ENCODE measurements at places on chromosomes 5 and 9.
A peak's percentile ranks its signal among the peaks of the same experiment; 100 is the strongest.

- no peak for DNase-seq
Observed at GRCh38 chr9:85895685-85896084, 45.3 kb upstream of the NAA35 start.

GRCh38 chr9:131530546-131530919 lies 530 bp downstream of the UCK1 start:
- no peak for DNase-seq

DNA sequence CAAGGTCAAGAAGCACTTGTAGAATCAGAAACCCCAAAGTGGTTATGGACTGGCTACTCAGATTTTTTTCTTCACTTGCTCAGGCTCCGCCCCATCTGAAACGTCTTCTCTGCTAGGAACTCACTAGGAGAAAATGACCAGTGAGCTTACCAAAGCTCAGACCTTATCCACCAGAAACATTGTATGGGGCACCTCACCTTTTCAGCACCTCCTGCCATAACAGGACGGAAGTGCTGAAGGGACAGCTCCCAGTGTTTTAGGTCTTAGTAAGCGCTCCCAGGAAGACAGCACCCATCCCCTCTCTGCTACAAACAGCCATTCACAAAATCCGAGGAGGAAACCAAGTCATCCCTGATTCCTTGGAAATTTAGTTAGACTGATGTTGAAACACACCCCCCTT lies 1.2 kb upstream of the GABRA1 start:
- no peak for DNase-seq

- peak; percentile 64 for DNase-seq
Observed at GRCh38 chr5:125835293-125836172, 587.7 kb upstream of the GRAMD2B start.

DNA sequence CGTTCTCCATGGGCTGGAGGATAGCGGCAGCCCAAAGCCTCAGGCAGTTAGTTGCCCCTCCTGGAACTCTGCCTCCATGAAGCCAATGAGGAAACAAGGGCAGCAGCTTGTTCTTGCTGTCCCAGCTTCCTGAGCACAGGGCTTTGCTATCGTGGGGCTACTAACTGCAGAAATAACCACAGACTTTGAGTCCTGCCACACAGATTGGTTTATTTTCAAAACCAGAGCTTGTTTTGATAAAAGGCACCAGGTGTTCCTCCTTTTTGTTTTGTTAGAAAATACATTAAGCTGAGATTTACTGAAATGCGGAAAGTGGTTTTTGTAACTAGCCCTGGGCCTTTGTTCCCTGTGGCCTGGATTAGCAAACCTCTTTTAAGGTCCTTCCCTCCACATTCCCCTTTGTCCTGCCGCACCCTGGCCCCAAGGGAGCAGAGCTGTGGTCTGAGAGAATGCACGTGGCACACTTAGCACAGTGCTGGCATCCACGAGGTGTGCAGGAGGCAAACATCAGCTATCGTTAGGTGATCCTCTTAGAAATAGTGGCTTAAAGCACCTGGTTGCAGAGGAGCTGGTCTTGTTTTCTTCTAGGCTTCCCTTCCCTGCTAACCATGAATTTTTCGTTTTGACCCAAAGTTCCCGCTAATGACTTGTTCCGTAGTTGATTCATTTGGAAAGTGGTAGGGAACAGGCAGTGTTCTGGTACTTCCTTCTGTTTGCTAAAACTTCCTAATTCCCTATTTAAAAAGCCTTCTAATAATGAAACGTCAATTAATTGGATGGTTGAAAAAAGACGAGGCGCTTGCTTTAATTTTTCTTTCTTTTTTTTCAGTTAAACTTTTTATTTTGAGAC lies 21.5 kb downstream of the MVB12B start:
- peak; percentile 17 for DNase-seq

DNA sequence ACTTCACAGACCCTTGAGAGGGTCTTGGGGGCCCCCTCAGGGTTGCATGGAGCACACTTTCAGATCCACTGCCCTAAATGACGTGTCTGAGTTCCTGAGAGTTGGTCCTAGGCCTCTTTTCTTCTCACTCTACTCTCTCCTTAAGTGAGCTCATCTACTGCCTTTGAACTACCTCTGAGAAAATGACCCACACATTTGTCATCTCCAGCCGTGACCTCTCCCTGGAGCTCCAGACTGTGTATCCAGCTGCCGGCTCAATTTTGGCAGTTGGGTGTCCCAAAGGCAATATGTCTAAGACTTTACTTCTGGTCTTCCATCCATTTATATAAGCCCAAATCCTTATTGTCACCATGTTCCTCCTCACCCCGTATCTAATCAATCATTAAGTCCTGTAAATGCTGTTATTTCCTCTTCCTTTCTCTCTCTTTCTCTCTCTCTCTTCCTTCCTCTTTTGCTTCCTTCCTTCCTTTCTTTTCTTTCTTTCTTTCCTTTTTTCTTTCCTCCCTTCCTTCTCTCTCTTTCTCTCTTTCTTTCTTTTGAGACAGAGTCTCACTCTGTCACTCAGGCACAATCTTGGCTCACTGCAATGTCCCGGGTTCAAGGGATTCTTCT lies 51.2 kb upstream of the HSPA9 start:
- DNase-seq, result no peak

- DNase-seq, result no peak
Observed at GRCh38 chr9:34034698-34035065, 14.0 kb downstream of the UBAP2 start.

GRCh38 chr9:85599540-85600105 lies 142.1 kb downstream of the AGTPBP1 start:
- peak; percentile 13 for DNase-seq

- DNase-seq, result no peak
Observed at GRCh38 chr9:125446561-125447094, 185.0 kb downstream of the GAPVD1 start.

GRCh38 chr9:90724880-90725279 lies 76.7 kb upstream of the SYK start:
- DNase-seq, result no peak

- no peak for DNase-seq
Observed at GRCh38 chr9:125761676-125762450, 14.7 kb downstream of the PBX3 start.

- no peak for DNase-seq
Observed at GRCh38 chr5:95027151-95027721, 257.7 kb downstream of the MCTP1 start.

DNA sequence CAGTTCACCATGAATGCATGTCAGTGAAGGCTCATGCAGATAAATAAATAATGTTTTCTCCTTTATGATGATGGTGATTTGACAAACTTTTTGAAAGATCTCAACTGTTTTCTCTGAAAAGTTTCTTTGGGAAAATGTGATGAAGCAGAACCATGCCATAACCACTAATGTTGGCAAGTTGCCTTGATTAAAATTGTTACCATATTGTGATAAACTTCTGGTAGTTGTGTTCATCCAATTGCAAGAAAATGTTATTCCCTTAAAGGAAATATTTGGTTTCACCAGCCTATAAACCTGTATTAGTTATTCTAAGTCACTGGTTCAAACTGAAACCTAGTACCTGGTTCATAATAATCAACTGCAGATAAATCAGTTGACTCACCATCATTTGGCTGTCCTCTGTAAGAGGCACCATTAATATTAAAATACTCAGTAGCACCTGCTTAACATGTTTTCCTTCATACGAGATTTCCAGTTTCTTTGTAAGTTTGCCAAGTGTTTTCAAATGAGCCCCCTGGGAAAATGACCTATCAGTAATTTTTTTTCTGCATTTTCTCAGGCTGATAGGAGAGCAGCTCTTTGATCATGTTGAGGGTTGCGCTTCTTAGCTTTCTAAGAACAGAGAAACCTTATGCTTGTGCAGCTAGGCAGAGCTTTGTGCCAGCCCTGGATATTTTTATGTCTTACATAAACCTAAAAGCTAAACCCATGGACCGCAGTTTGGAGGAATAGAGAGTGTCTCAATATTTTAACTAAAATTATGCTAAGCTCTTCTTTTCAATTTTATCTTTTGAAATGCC lies 88.0 kb downstream of the LURAP1L start:
- DNase-seq, result no peak

GRCh38 chr5:137731176-137731575 lies 4.7 kb downstream of the KLHL3 start:
- no peak for DNase-seq

- no peak for DNase-seq
Observed at GRCh38 chr9:84212982-84213381, 127.6 kb downstream of the SLC28A3 start.

DNA sequence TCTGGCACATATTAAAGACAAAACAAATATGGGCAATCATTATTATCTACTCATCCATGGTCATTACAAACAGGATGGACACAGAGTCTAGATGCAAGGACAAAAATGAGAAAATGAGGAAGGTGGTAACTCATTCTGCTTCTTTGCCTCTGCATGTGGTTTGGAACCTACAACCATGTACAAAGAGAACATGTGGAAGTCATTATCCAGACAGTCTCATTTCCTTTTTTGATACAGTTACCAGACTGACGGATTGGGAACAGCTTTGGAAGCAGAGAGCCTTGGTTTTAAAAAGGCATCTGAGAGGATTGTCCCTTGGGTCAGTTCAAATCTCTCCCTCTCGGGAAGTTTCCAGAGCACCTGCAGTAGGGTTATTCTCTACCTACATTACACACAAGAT lies 433.4 kb upstream of the TNC start:
- peak; percentile 26 for DNase-seq

GRCh38 chr5:56025151-56025885 lies 30.6 kb upstream of the IL6ST start:
- no peak for DNase-seq

GRCh38 chr5:169243651-169244422 lies 57.1 kb downstream of the SLIT3 start:
- DNase-seq, result no peak

GRCh38 chr9:35499701-35500030 lies 9.8 kb downstream of the RUSC2 start:
- no peak for DNase-seq

DNA sequence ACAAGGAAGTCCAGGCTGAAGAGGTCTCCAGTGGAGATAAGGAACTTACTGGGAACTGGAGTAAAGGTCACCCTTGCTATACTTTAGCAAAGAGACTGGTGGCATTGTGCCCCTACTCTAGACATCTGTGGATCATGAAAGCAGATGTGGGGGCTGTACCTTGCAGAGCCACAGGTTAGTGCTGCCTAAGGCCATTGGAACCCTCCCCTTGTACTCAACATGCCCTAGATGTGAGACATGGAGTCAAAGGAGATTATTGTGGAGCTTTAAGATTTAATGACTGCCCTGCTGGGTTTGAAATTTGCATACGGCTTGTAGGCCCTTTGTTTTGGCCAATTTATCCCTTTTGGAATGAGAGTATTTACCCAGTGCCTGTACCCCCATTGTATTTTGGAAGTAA lies 397.3 kb upstream of the GRIN3A start:
- no peak for DNase-seq

GRCh38 chr9:129881547-129882324 lies 46.5 kb downstream of the USP20 start:
- no peak for DNase-seq

- no peak for DNase-seq
Observed at GRCh38 chr9:37028420-37029031, 5.5 kb downstream of the PAX5 start.

- DNase-seq, result no peak
Observed at GRCh38 chr5:15679161-15679560, 179.2 kb downstream of the FBXL7 start.

GRCh38 chr5:78430866-78431265 lies 70.4 kb downstream of the SCAMP1 start:
- no peak for DNase-seq

DNA sequence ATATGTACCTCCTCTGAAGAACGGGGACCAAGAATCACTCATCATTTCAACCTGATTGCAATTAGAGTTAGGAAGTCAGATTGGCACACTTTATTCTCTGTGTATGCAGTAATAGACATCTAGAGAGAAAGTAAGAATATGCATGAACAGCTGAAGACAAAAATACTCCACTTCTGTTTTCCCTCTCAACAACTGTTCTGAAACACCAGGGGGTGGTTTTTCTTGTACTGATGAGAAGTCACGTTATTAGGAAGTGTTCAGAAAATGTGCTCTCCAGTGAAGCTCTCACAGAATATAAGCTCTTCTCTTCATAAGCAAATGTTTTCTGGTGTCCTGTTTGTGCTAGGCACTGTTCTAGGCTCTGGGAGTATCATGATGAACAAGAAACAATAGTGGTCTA lies 531.7 kb upstream of the C9orf72 start:
- no peak for DNase-seq

DNA sequence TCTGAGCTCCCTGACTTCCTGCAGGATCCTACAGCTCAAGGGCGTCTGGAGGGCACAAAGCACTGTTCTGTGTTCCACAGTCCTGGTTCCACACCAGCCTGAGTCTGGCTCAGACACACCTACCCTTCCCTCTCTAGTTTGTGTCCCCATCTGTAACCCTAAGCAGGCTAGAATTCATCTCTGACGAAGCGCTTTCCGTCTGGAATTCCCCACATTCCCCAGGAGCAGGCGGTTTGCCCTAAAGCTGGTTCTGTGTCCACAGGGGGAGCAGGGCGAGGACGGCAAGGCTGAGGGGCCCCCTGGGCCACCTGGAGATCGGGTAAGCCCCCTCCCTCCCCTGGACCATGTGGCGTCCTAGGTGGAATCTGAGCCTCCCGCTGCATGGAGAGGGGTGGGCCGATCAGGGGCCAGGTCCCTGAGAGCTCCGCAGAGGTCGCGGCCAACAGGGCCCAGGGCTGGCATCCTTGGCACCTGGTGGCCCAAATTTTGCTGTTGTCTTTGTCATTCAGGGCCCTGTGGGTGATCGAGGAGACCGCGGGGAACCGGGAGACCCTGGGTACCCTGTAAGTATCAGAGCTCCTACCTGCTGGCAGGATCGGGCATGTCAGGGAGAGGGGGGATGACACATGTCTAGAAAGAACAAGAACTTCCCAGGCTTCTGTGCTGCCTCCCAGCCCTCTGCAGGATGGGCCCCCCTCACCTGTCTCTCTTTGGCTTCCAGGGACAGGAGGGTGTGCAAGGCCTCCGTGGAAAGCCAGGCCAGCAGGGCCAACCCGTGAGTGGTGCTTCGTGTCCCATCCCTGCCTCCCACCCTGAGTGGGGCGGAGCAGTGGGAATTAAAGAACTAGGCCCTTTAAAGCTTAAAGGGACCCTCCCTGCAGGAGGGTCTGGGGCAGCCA lies 34.5 kb upstream of the ORM1 start:
- peak; percentile 52 for DNase-seq

DNA sequence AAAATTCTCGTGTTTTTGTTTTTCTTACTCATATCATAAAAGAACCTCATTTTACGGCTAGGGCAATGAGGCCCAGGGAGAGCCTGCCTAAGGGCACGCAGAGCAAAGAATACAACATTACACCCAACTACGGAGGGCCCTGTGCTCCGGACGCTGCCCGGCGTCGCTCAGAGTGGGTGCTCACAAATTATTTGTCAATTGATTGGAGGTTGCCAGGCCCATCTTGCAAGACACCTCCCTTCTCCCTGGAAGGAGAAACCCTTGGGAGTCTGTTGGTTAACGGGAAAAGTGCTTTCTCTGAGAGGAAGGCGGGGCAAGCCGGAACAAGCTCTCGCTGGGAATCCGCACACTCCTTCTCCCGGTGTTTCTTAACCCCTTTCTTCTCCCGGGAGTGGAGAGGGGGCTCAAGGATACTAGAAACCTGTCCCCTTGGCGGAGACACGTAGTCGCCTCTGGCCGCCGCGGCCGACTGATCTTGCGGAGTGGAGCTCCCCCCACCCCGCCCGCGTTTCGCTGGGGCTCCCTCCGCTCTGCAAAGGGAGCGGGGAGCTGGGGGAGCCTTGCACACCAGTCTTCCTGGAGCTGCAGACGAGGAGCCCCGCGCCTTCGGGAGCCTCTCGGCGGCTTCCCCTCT lies 599.3 kb upstream of the SGCD start:
- no peak for DNase-seq

Measured in astrocyte of the spinal cord (primary cell).